H1 (cell line): ENCODE measurements at places on chromosomes 11 and 22.

DNA sequence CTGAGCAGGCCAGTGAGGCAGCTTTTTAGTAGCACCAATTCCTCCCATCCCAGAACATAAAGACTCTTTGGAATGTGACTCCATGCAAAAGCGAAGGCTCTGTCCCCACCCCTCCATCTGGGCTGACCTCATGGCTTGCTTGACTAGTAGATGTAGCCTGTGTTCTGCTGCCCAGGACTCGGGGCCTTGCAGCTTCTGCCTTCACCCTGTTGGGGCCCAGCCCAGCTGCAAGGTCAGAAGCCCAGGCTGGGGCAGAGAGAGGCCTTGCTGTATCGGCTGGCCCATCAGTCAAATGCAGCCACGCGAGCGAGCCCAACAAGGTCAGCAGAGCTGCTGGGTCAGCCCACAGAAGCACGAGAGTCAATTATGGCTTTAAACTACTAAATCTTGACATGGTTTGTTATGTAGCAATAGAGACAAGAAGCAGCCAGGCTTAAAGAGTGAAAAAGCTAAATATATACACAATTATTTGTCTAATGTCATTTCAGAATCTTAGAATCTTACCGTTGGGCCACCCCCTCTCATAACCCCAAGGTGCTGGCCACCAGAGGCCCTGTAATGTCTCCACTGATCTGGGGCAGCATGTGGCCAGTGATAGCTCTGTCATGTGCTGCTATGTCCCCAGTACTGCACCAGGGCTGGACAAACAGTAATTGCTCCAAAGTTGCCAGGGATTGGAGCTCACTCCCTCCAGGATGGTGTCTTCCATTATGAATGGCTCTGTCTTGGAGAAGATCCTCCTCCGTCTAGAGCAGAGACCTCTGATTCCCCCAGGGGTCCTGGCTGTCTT lies 10.4 kb upstream of the WNT11 start:
- no peaks in the 10 kb centered on the region for H3K36me3 ChIP-seq
- no peak for DNase-seq
- H3K27me3 ChIP-seq, result peaks cover 18% of the 10 kb centered on the region
- H3K4me1 ChIP-seq, result peaks cover 15% of the 10 kb centered on the region; the same call in 1 of the 2 replicates
- no peak overlapping the region for H3K27ac ChIP-seq

DNA sequence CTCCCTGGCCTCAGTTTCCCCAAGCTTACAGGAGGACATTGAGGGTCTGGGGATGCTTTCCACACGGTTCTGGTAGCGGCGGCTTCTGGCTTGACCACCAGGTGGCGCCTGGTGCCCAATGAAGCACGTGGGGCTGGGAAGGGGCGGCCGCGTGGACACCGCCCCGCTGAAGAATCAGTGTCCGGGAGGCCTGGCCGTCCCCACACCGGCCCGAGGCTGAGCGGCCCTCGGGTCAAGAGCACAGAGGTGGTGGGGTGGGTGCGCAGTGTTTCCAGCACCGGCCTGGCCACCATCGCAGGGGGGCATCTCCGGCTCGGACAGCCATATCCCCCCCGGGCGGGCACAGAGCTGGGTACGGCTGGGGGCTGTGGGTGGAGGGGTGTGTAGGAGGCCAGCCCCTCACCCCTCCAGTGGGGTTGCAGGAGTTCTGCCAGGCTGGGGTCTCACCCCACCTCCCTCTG lies 27.8 kb upstream of the PPARA start:
- no peak overlapping the region for H3K27ac ChIP-seq
- no peak overlapping the region for H3K4me3 ChIP-seq
- H3K36me3 ChIP-seq, result no peaks in the 10 kb centered on the region
- no peaks in the 10 kb centered on the region; the same call in 1 of the 2 replicates for H3K27me3 ChIP-seq

DNA sequence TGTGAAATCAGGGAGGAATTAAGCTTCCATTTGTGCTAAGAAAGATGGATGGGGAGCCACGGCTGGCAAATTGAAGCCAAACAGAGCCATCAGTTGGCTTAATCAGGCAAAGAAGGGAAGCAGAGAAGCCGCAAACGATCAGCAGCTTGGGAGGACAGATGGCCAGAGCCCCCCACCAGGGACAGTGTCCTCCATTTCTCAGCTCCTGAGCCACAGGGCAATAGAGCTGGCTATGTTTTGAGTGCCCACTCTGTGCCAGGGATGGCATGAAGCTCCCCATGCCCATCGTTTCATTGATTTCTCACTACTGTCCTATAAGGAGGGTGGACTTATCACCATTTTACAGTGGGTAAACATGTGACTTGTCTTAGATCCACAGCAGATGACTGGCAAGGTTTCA lies 126.3 kb upstream of the ASPHD2 start:
- no peaks in the 10 kb centered on the region for H3K4me1 ChIP-seq
- H3K36me3 ChIP-seq, result no peaks in the 10 kb centered on the region
- H3K4me3 ChIP-seq, result no peak overlapping the region
- DNase-seq, result no peak
- H3K27me3 ChIP-seq, result no peaks in the 10 kb centered on the region

DNA sequence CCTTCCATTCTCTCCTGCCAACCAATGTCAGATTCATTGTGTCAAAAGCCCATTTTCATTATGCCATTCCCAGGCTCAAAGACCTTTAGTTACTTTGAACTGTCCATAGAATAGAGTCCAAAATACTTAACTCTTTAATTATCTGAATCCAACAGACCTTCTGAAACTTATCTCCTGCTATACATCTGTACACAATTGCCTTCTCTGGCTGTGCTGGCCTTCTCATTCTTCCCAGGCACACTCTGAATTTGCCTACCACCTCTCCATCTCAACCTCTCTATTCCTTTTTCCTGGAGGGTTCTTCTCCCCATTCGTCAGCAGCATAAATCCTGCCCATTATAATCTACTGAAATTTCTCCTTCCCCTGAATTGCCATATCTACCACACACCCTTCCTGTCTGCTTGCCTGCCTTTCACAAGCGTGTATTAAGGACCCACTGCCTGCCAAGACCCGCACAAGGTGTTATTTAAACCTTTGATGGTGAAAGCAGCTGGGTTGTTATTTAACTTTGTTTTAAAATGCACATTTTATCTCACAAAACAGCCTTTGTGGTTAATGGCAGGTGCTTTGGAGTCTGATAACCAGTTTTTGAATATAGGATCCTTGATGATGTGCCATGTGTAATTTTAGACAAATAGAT lies 125.9 kb downstream of the CCDC81 start:
- H3K4me3 ChIP-seq, result no peak overlapping the region
- H3K36me3 ChIP-seq, result no peaks in the 10 kb centered on the region
- no peak overlapping the region for H3K27ac ChIP-seq
- H3K4me1 ChIP-seq, result peaks cover 9% of the 10 kb centered on the region
- H3K27me3 ChIP-seq, result no peaks in the 10 kb centered on the region

DNA sequence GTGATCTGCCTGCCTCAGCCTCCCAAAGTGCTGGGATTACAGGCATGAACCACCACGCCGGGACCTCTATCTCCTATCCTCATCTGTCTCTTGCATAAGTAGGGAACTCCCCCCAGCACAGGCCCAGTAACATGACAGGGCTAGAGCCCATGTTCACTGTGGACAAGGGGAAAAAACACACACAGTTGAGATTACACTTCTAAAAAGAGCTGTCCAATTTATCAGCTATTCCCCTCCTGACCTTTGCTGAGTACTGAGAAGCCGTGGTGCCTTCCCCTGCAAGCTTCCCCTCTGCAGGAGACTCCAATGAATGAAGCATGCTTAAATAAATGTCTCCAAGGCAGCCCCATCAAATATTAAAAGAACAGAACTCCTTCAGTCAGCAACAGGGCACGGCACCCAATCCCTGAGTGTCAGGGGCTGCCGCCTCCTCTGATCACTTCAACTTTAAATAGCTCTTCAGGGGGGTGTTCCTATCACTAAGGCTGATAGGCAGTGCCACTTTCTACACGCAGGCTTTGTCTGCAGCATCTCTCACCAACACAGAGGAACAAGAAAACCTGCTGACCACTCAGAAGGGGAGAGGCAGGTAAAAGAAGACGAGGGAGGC lies 385.5 kb downstream of the OPCML start:
- H3K4me3 ChIP-seq, result no peak overlapping the region
- H3K27ac ChIP-seq, result no peak overlapping the region
- H3K27me3 ChIP-seq, result no peaks in the 10 kb centered on the region
- DNase-seq, result no peak
- no peaks in the 10 kb centered on the region for H3K36me3 ChIP-seq

DNA sequence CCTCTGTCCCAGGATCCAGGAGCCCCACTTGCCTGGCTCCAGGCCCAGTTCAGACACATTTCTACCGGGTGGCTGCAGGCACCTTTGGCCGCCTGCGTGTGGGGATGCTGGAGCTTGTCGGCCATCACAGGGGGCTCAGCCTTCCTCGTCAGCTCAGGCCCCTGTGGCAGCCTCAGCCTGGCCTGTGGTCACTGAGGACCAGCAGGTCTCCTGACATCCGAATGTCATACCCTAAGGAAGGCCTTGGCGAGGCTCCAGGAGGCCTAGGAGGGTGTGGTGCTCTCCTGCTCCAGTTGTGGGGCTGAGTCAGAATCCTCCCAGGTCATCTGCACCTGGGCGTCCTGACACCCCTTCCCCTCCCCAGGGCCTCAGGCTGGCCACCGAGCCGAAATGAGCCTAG lies 14.9 kb upstream of the SOX10 start:
- DNase-seq, result no peak
- no peak overlapping the region for H3K4me3 ChIP-seq
- H3K4me1 ChIP-seq, result peaks cover 12% of the 10 kb centered on the region; the same call in 1 of the 2 replicates

DNA sequence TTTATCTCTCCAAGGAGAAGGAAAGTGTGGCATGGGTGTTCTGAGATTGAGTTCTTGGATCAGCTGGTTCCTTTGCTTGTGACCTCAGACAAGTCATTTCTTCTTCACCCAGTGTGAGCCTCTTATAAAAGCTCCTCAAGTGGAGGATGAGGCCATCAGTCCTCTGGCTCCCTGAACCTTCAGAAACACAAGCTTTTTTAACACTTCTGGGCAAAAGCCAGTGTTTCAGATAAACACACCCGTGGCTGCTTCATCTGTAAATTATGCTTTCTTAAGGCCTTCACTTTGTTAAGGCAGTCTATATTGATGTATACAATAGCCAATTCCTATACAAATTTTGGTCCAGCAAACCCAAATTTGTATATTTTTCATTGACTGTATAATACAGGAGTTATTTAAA lies 179.9 kb downstream of the DBX1 start:
- H3K36me3 ChIP-seq, result no peaks in the 10 kb centered on the region
- no peak overlapping the region for H3K4me3 ChIP-seq
- no peak overlapping the region for H3K27ac ChIP-seq
- no peak for DNase-seq

- no peaks in the 10 kb centered on the region for H3K4me1 ChIP-seq
- no peak for DNase-seq
- H3K4me3 ChIP-seq, result no peak overlapping the region
- H3K27ac ChIP-seq, result no peak overlapping the region
- no peaks in the 10 kb centered on the region for H3K36me3 ChIP-seq
- H3K27me3 ChIP-seq, result no peaks in the 10 kb centered on the region
These were observed 3.4 kb downstream of the FADS3 start for GRCh38 chr11:61887839-61888494.

- no peak overlapping the region for H3K27ac ChIP-seq
- H3K27me3 ChIP-seq, result no peaks in the 10 kb centered on the region
- DNase-seq, result no peak
- H3K36me3 ChIP-seq, result no peaks in the 10 kb centered on the region
- no peak overlapping the region for H3K4me3 ChIP-seq
These were observed 1.2 kb upstream of the EED start for GRCh38 chr11:86243396-86243795.

DNA sequence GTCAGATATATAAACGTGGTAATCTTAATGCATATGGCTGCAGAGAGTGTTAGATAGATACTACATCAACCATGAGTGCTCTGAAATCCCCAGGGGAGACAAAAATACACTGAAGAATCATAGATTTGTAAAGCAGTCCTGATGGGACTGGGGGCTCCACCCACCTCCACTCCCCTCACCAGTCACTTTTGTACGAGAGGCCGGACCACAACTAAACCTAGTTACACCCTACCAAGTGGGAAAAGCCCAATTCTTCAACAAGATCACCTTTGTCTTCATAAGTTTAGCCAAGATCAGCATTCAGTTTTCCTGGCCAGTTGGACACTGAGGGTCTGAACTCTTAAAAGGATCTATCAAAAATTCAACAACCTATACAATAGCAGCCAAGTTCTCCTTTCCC lies 1.5 kb downstream of the SF1 start:
- H3K4me1 ChIP-seq, result peaks cover 2% of the 10 kb centered on the region; the same call in 1 of the 2 replicates
- H3K27me3 ChIP-seq, result no peaks in the 10 kb centered on the region
- peak overlapping the region; percentile 93 for H3K4me3 ChIP-seq
- no peak overlapping the region for H3K27ac ChIP-seq
- H3K36me3 ChIP-seq, result peaks cover 53% of the 10 kb centered on the region

- no peaks in the 10 kb centered on the region for H3K4me1 ChIP-seq
- H3K4me3 ChIP-seq, result no peak overlapping the region
- no peaks in the 10 kb centered on the region; the same call in 1 of the 2 replicates for H3K36me3 ChIP-seq
- DNase-seq, result no peak
- no peak overlapping the region for H3K27ac ChIP-seq
- H3K27me3 ChIP-seq, result no peaks in the 10 kb centered on the region
These were observed 72.1 kb downstream of the AMOTL1 start for GRCh38 chr11:94840209-94840608.

DNA sequence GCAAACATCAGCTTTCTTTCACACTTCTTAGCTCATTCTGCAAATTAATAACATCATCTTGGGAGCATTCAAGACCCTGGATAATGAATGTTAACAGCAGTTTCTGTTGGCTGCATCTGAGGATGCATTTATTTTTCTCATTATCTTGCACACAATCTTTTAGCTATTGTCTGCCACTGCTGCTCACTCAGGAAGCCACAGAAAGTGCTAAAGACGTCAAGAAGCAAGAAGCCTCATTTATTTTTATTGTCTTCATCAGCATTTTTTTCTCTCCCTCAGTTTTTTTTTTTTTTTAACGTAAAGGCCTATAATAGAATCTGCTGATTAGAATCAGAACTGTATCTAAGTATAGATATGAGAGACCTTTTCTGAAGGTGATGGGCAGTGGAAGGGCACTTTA lies 1339.4 kb downstream of the FAM181B start:
- no peak overlapping the region for H3K27ac ChIP-seq
- no peaks in the 10 kb centered on the region for H3K36me3 ChIP-seq
- no peaks in the 10 kb centered on the region for H3K27me3 ChIP-seq
- H3K4me1 ChIP-seq, result no peaks in the 10 kb centered on the region
- no peak overlapping the region for H3K4me3 ChIP-seq

GRCh38 chr11:36398231-36398953 lies 102.3 kb downstream of the PRR5L start:
- H3K27me3 ChIP-seq, result no peaks in the 10 kb centered on the region
- H3K36me3 ChIP-seq, result no peaks in the 10 kb centered on the region; the same call in 1 of the 2 replicates
- H3K4me3 ChIP-seq, result no peak overlapping the region
- no peak for DNase-seq

DNA sequence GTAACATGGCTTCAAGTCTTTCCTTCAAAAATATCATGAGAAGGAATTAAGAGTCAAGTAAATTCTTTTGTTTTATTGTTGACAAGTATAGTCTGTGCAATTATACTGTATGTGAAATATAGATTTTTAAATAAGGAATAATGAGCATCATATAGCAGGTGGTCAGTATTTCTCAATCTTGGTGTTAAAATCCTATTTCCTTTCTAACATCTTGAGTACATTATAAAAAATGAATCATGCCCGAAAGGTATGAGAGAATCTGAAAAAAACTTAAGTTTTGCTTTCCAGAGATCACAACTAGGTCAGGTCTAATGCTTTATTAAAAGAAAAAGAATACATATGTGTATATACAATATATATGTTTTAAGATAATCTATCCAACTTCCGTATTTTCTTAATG lies 53.1 kb downstream of the KIF18A start:
- no peak overlapping the region for H3K27ac ChIP-seq
- peaks cover under 1% of the 10 kb centered on the region for H3K36me3 ChIP-seq
- no peaks in the 10 kb centered on the region for H3K27me3 ChIP-seq
- H3K4me3 ChIP-seq, result no peak overlapping the region
- no peaks in the 10 kb centered on the region for H3K4me1 ChIP-seq
- DNase-seq, result no peak

- no peak overlapping the region for H3K27ac ChIP-seq
- H3K27me3 ChIP-seq, result no peaks in the 10 kb centered on the region
- no peak overlapping the region for H3K4me3 ChIP-seq
- H3K36me3 ChIP-seq, result no peaks in the 10 kb centered on the region
- DNase-seq, result no peak
These were observed 43.5 kb upstream of the MYEOV start for GRCh38 chr11:69250186-69251056.
